ENCODE measurements at places on chromosomes 7 and 10.

DNA sequence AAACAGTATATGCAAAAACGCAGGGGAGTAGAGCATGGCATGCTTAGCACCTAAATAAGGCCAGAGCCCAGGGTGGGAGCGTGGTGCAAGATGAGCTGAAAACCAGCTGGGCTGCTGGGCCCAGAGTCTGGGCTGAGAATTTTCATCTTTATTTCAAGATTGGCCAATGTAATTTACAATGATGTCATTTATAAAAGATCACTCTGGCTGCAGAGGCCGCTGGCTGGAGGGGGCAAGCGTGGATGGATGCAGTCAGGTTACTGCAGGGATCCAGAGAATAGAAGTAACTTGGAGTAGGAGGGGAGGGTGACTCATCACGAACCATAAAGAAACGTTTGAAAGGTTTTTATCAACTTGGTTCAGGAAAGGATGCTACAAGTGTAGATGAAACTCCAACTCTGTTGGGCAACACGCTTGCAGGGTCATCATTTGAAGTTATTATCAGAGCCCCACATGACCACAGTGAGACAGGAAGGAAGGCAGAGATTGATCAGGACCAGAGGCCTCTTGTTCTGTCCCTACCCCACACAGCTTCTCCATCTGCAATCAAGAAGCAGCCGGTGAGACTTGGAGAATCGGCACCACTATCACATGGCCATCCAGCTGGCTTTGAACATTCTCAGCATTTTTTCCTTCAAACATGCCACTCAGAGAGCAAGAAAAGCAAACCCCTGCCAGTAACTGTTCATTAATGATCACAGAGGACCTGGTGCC lies 49.2 kb downstream of the ODAD2 start:
- no peak for DNase-seq

DNA sequence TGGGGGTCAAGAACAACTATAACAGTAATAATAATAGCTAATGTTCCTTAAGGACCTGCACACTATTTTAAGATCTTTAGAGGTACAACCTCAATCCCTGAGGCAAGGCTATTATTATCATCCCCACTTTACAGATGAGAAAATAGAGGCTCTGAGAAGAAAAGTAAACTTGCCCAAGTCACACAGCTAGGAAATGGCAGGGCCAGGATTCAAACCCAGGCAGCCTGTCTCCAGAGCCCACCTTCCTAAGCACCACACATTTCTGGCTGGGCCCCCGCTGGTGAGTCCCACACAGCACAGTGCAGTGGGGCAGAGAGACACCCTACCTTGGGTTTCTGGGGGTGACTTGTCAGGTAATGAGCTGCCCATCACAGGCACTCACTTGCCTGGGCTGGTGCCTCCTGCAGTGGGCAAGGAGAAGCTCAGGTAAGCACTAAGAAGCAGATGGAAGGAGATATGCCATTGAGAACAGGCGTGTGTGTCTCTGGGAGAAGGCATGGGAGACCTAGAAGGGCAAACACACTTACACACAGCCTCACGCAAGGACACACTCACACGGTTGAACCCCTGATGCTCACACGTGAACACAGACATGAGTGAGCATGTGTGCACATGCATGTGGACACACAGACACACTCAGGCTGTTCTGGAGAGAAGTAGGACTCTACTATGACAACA lies 104.4 kb upstream of the ZMIZ1 start:
- DNase-seq: no peak

- no peak for DNase-seq
Measured at GRCh38 chr7:135758531-135758932, 9.9 kb upstream of the FAM180A start.

- no peak for DNase-seq
Measured at GRCh38 chr10:77865580-77866324, 60.8 kb downstream of the DLG5 start.

DNA sequence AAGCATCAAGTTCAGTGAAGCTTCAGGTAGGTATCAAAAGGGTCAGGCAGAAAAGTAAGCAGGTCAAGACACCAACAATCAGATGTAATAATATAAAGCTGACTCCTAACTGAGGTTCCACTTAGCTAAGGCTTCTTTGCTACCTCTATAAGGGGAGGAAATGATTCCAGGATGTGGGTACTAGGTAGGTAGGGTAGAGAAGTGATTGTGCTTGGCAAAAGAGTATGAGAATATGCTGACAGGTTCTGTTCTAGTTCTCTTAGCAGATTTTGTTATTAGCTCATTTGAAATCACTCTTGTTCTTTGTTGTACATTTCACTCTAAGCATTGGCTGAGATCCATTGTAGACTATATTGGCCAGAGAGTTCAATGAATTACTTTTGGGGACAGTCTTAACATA lies 40.7 kb upstream of the CBLL1 start:
- DNase-seq: no peak

- DNase-seq: no peak
Measured at GRCh38 chr7:43879477-43879876, 10.2 kb upstream of the MRPS24 start.

GRCh38 chr10:7515439-7515838 lies 104.6 kb upstream of the SFMBT2 start:
- no peak for DNase-seq

GRCh38 chr7:131803816-131804215 lies 247.4 kb upstream of the PODXL start:
- no peak for DNase-seq

DNA sequence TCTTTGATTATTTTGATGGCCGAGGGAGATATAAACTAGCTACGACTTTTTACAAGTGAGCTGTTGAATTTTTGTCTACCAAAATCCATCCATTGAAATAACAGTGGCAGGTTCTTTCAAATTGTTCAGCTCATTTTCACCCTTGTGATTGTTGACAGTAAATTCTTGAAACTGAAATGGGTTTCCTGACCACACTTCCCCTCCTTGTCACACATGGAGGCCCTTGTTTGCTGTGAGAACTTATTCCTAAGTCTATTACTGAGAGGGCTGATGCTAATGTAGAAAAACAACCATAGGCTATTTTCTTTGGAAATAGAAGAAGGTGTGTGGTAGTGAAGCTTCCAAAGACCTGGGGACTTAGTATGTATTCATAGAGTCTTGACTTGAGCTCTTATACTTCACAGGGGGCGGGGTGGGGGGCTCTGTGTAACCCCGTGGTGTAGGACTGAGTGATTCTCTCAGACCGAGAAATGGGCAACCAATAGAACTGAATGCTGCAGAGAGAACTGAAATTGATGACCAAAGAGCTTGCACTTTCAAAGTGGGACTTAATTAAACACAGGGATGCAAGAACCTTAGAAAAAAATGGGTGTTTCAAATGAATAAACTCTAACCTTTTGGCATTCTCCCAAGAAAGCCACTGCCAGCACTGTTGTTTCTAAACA lies 718.9 kb downstream of the CCSER2 start:
- DNase-seq: no peak

DNA sequence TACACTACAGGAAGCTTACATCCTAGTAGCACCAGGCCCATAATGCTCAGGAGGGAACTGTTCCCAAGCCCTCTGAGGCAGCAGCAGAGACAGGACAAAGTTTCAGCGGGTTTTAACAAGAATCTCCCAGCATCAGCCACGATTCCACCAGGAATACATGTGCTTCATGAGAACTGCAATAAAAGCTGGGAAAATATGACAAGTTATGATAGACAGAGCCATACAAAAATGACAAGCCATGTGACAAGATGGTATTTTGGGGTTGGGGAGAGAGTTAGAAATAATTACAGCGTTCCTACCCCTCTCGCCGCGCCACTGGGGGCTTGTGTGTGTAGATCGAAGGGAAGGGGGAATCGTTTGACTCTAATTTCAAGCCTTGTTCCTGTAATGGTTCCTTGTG lies 112.7 kb upstream of the CTBP2 start:
- no peak for DNase-seq

DNA sequence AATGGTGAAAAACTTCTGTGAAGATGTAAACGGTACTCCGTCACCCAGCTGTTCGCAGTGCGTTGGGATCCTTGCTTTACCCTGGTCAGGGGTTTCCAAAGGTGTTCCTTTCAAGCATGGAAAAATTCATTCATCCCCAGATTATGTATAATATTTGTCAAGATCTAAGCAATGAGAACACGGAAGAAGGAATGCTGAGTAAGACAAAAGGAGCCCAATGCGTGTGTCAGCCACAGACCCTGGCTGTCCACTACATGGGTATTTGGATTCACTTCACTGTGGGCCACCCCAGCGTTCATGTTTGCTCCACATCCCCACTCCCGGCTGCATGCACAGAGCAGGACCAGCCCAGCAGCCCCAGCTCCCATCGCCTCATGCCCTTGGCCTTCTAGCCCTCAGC lies 241.3 kb upstream of the CELF2 start:
- no peak for DNase-seq

DNA sequence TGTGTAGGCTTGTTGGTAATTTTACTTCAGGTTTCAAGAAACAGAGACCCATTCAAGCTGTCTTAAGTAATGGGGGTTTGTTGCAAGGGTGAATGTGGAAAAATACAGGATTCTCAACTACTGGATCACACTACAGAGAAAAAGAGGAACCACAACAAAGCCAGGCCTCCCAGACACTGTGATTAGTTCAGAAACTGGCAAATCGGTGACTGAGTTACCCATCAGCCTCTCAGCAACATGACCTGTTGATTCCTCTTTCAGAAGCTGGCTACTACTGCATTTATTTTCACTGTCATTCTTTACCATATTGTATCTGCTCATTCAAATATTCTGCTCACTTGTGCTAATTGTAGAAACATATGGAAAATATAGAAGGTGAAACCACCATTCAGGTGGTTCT lies 16.0 kb downstream of the CCDC71L start:
- no peak for DNase-seq

- DNase-seq: no peak
Measured at GRCh38 chr7:8443576-8444467, 10.4 kb downstream of the NXPH1 start.

- no peak for DNase-seq
Measured at GRCh38 chr10:122207596-122207995, 63.5 kb upstream of the BTBD16 start.

- DNase-seq: no peak
Measured at GRCh38 chr10:13891128-13892000, 304.6 kb downstream of the PRPF18 start.

- DNase-seq: no peak
Measured at GRCh38 chr10:6877336-6877721, 297.3 kb upstream of the PRKCQ start.

GRCh38 chr7:3404501-3404900 lies 103.4 kb downstream of the SDK1 start:
- no peak for DNase-seq

GRCh38 chr7:41881331-41882130 lies 178.6 kb upstream of the INHBA start:
- no peak for DNase-seq

- no peak for DNase-seq
Measured at GRCh38 chr7:78437118-78437517, 638.5 kb downstream of the PHTF2 start.

GRCh38 chr10:98444314-98445006 lies 2.3 kb downstream of the HPS1 start:
- DNase-seq: no peak

DNA sequence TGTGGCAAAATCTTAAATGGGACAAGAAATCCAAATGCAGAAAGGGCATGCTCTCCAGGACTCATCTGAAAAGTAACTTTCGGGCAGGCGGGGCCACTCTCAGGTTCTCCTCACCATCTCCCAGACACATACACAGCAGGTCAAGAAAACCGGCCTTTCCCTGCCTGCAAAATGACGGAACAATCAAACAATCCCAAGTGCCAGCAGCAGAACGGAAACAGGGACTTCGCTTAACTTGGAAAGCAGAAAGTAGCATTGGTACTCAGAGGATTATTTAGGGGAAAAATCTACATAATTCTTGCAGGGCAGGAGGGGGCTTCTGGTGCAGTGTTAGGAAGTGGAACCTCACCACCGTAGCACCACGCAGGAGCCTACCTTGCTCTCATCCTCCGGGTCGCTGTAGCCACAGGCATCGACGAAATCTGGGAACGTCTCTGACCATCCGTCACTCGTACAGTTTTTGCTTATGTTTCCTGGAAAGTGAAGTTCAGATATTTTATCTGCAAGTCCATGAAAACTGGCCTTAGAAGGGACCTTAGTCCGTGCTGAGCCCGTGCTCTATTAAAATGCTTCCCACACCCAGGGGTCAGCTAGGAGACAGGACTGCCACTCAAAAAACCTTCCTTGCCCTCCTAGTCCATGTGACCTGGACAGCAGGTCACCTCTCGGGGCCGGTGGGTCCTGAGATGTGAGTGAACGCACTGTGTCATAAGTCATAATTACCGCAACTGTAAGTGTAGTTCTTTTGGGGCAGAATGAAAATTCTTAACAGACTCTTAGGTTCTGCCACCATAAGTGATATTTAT lies 41.1 kb downstream of the VIPR2 start:
- DNase-seq: no peak

GRCh38 chr7:139542308-139543151 lies 19.0 kb downstream of the CLEC2L start:
- no peak for DNase-seq

DNA sequence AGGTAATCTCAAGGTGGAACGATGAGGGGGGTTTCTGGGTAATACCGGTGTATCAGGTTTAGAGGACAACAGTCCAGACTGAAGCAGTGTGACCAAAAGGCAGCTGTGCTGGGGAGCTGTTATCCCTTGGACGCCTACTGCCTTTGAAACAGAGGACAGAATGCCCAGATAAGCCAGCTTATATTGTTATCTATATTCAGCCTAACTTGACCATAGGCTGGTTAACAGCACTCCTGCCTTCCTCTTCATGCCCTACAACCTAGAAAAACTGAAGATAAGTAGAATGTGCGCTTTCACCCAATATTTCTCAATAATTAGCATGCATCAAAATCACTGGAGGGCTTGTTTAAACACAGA lies 44.9 kb downstream of the IL6 start:
- DNase-seq: no peak

DNA sequence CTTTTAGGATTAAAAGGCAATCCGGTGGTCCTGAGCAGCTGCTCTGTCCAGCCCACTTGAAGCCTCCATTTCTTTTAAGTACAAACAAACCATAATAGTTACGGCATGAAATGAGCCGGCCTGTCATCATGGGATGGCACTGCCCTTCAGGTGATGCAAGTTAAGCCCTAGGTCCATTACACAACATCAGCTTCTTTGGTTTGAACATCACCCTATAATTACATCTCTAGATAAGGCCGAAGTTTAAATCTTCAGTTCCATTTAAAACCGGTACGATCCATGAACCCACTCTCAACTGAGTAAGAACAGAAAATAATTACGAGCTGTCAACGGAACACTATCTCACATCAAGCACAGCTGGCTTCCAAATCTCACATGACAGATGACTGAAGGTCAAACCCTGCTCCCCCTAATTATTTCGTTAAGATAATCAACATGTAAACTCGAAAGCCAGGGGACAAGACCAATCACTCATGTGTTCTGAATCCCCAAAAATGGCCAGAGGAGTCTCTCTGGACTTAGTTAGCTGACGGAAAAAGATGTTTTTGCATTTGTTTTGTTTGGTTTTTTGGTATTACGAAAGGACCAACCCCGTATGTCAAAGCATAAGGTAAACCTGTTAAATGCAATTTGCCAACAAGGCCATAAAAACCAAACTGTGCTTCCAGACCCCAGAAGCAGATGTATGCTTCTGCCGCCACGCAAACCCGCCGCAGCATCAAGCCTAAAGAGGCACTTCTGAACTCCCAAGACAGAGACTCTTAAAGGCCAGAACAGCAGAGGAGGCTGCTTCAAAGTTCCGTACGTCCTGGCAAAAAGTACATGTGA lies 10.8 kb downstream of the GNA12 start:
- DNase-seq: no peak

Data from keratinocyte (primary cell).